ENCODE measurements at places on chromosomes 11 and 22. TPM values are rescaled to one million over a fixed set of nuclear protein-coding genes. Genes with fewer than 3 reads are reported as not detected.

GRCh38 chr22:30607300-30607930 lies 441 bp downstream of the TCN2 start:
- H3K27me3 ChIP-seq = no peaks in the 10 kb centered on the region
- peaks cover 49% of the 10 kb centered on the region for H3K4me1 ChIP-seq
- DNase-seq = no peak

GRCh38 chr11:69006816-69007215 lies 6.2 kb downstream of the MRGPRF start:
- H3K36me3 ChIP-seq = no peaks in the 10 kb centered on the region
- no peak overlapping the region for H3K27ac ChIP-seq
- H3K27me3 ChIP-seq = peaks cover 11% of the 10 kb centered on the region

DNA sequence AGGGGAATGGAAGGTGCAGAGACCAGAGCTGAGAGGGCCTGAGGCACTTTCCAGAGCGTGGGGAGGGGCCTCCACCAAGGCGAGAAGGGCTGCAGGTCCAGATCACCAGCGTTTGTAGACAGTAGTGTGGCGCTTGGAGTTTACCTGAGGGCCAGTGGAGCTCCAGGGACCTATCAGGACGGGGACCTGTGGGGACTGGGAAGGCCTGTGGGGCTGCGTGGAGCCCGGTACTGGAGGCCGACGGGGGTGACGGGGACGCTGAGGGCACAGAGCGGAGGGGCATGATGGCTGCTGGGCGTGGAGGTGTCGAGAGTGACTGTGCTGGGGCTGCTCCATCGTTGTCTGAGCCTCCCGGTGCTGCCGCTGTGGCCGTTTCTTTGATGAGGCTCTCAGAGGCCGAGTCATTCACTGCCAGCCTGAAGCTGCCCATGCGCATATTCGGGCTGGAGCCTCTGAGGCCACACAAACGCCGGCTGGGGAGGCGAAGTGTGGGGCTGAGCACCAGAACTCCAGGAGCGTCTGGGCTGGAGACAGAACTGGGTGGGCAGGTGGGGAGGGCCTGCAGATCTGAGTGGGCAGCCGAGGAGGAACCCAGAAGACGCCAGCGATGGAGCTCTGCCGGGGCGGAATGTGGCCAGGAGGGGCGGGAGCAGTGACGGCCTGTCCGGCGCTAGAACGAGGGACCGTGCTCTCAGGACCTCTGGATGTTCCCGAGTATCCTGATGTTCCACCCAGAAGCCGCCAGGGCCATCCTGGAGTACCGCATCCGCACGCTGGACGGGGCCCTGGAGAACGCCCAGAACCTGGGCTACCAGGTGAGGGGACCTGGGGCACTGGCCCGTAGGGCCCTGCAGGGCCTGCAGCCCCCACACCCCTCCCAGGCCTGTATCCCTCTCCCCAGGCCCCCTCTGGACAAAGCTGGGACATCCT lies 2.6 kb downstream of the PGGHG start:
- H3K36me3 ChIP-seq = peaks cover 7% of the 10 kb centered on the region
- H3K4me3 ChIP-seq = peak overlapping the region; percentile 48
- DNase-seq = no peak
- no peak overlapping the region for H3K27ac ChIP-seq
- peaks cover 29% of the 10 kb centered on the region for H3K4me1 ChIP-seq
- no peaks in the 10 kb centered on the region for H3K27me3 ChIP-seq

- H3K27me3 ChIP-seq = no peaks in the 10 kb centered on the region
- H3K4me3 ChIP-seq = no peak overlapping the region
- no peaks in the 10 kb centered on the region for H3K36me3 ChIP-seq
- H3K4me1 ChIP-seq = no peaks in the 10 kb centered on the region
- no peak overlapping the region for H3K27ac ChIP-seq
- DNase-seq = no peak
Measured at GRCh38 chr11:860234-861104, 17.8 kb downstream of the TSPAN4 start.

Gene KCNJ4
- total RNA-seq = not detected

Gene MS4A15
- total RNA-seq = not detected

Data from activated T-cell treated with anti-CD3 and anti-CD28 coated beads, Interleukin-2, amount 50 U/mL, for 72 hours (primary cell).